ENCODE measurements at places on chromosomes 6 and 20. TPM values are rescaled to one million over a fixed set of nuclear protein-coding genes. Genes with fewer than 3 reads are reported as not detected.

DNA sequence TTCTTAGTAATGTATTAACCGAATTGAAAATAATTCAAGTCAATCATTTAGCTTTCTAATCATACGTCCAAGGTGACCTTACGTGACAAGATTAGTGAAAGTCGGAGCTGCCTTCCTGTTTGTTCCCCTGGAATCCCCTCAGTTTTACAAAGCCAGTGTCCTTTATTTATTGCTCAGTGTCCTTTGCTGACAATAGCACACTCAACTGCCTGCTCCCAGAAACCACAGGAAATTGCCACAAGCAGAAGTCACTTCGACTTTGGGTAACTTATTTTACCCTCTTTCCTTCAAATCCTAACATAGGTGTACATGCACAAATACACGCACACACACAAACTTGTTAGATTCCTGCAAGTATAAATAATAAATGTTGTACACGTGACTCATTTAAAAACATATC, 1167.7 kb upstream of the ADGRB3 start:
- no peak for DNase-seq

Gene KCNK16
- not detected for polyA plus RNA-seq

GRCh38 chr6:50070101-50070500, 20.4 kb upstream of the DEFB112 start:
- DNase-seq = no peak

GRCh38 chr20:49479785-49480184, 2.7 kb downstream of the KCNB1 start:
- DNase-seq = no peak

- DNase-seq = no peak
Observed at GRCh38 chr20:50409495-50409894, 100.7 kb upstream of the PTPN1 start.

DNA sequence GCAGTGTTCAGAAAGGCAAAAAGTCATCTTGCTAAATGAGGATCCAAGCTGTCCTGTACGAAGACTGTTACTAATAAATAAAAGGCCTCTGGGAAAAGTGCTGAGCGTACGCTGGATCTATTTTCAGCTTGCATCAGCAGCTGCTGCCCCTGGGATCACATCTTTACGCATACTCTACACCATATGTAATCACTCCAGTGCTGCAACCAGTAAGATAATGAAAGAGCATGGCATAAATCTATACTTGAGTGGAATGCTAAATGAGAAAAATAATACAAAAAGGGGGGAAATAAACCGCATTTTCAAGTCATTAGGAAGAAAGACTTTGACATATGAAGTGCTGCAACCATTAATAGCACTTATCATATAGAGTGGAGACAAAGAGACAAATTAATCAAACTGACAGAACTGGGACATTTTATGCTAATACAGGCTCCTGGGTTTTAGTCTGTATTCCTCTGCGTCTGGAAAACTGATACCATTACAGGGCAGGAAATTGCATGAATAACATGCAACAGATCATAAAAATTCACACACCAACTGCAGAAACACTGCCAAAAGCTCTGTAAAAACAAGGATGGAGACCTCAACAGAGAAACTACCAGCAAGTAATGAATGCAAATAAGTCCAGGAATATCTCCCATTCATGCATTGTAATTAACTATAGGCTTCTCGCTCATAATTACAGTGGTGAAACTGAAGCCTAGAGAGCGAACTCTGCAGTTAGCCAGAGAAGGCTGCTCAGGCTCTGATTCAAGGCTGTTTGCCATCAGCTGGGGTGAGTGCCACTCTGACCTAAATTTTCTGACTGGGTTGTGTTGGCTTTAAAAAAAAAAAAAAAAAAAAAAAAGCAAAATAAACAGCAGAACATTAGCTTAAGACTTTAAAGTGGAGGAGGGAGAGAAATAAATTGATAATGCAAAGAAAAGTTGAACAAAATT, 83.8 kb downstream of the GJA10 start:
- no peak for DNase-seq

Gene CLDN20
- polyA plus RNA-seq = not detected

Data from A549 (cell line).